ENCODE measurements at places on chromosomes 5 and 9.

- DNase-seq = no peak
Observed at GRCh38 chr5:76537073-76537543, 86.1 kb downstream of the F2RL2 start.

DNA sequence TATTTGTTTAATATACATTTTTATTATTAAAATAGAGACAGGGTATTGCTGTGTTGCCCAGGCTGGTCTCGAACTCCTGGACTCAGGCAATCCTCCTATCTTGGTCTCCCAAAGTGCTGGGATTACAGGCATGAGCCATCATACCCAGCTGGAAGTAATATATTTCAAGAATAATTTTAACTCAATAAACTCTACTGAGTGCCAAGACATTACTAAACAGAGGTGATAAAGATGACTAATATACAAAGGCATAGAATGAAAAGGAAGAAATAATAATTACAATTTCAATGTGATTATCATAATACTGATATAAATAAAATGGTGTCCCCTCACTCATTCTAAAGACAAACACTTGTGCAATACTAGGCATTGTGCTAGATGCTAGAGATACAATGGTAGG lies 13.9 kb downstream of the GOLPH3 start:
- no peak for DNase-seq

DNA sequence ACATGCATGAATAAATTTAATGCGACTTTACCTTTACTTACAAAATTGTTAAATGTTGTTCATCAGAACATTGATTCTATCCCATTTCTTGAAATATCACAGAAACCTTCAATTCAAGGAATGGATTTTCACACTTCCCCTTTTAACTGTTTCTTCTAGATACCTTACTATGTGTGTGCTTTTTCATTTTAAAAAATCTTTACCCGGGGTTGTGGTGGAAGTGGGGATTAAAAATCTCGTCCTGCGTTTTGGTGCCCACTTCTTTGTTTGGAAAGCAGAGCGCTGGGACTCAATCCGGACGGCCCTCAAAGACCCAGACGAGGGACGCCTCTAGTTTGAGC lies 5.8 kb upstream of the MEF2C start:
- DNase-seq = no peak

GRCh38 chr5:107869438-107870115 lies 198.8 kb upstream of the EFNA5 start:
- DNase-seq = no peak

DNA sequence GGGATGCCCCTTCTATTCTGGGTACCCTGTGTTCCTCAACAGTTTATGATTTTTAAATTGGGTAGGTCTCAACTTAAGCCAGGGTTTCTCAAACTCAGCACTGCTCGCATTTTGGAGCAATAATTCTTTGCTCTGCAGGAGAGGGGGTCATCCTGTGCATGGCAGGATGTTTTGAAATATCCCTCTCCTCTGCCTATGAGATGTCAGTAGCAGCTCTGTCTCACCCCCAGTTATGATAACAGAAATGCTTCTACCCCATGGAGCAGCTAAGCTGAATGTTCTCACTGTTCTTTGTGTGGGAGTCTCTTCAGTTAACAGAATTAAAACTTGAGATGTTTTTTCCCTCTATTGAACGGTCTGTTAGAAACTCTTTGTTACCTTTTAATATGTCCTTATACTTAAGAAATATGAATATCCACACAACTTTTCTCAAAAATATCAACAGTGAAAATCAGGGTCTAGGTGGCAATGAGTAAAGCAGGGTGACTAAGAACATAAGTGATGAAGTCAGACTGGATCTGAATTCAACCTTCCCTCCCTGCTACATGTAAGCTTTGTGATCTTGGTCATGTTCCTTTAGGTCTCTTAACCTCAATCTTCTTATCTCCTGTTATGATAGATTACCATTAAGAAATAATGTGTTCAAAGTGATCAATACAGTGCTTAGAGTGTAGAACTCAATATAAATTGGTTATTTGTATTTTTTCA lies 89.0 kb downstream of the CAMK4 start:
- DNase-seq = no peak

DNA sequence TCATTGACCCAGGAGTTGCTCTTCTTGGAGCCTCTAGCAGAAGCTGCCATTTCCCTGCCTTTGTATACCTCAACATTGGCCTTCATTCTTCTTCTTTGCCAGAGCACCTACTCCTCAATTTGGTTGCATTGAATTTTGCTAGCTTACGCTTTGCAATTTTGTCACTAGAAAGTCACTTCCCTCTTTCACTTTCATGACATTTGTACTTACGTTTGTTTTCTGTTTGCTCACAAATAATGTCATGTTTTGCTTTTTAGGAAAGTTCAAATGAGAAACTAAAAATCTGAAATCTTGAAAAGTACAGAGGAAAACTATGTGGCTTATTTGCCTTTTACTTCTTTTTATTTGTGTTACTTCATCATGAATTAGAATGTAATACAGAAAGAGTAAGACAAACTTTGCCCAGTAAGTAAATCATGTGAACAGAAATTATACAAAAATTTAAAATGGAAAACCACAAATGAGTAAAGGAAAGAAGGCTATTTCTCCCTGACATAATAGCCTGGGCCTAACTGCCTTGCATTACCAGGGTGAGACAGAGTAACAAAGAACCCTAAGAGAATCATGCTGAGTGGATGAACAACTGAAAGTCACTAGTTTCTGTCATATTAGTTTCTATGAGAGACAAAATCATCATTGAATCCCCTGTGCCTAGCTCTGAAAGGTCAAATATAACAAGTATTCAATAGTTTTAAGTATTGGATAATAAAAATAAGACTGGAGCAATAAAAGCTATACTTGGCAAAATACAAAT lies 7.4 kb upstream of the IFNA1 start:
- no peak for DNase-seq

- DNase-seq = no peak
Observed at GRCh38 chr5:136076881-136077445, 48.2 kb downstream of the TGFBI start.

- DNase-seq = no peak
Observed at GRCh38 chr5:170327168-170327567, 29.6 kb upstream of the LCP2 start.

DNA sequence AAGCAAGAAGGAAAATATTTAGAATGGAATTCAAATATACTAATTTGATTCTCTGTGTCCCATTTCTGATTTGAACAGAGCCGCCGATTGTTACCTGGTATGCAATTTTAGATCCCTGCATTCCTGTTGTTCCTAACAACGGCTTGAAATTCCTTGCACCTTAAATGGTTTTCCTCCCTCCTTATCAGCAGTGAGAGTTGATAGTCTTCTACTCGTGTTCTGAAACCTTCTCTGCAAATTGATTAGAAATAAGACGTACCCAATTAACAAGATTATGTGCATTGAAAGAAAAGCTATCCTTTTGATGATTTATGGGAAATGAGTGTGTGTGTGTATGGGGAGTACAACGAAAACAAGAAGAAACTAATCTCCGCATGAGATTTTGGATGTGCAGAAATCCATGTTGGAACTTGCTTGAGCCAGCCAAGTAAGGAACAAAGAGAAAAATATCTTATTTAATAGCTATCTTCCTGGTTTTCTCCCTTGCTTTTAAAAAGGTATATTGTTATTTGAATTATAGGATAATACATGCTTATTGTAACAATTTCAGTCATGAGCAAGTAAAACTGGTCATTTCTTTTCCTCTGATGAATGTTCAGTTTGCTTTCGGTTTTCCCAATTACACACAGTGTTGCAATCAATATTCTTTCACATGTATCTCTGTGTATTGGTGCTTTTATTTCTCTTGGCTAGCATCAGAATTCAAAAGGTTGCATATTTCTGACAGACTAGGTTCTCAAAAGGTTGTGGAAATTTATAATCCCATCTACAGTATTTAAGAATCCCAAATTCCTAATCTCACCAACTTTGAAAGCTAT lies 211.1 kb upstream of the ACTBL2 start:
- DNase-seq = no peak

DNA sequence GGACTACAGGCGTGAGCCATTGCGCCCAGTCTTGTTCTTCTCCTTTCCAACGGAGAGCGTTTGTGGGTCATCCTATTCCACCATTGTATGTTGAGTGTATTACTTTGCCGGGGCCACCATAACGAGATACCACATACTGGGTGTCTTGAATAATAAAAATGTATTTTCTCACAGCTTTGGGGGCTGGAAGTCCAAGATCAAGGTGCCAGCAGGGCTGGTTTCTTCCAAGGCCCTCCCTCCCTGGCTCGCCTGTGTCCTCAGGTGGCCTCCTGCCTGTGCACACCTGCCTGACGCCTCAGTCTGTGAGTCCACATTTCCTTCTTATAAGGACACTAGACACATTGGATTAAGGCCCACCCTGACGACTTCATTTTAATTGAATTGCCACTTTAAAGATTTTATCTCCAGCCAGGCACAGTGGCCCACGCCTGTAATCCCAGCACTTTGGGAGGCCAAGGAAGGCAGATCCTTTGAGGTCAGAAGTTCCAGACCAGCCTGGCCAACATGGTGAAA lies 175.1 kb downstream of the C9orf50 start:
- no peak for DNase-seq

DNA sequence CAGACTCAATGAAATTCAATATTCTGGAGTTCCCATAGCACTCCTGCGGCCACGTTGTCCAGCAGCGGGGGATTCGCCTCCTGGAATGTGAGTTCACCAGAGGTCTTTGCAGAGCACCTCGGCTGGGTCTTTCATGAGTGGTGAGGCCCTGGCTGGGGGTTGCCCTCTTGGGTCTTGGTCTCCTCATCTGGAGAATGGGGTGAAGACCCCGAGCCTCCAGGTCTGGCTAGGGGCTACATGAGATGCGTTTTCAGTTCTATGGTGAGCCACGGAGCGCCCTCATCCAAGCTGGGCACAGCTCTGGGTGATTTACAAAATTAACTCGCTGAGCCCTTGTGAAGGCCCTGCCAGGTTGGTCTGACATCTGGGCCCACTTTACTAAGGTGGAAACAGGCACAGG lies 37.5 kb upstream of the RXRA start:
- DNase-seq = no peak

DNA sequence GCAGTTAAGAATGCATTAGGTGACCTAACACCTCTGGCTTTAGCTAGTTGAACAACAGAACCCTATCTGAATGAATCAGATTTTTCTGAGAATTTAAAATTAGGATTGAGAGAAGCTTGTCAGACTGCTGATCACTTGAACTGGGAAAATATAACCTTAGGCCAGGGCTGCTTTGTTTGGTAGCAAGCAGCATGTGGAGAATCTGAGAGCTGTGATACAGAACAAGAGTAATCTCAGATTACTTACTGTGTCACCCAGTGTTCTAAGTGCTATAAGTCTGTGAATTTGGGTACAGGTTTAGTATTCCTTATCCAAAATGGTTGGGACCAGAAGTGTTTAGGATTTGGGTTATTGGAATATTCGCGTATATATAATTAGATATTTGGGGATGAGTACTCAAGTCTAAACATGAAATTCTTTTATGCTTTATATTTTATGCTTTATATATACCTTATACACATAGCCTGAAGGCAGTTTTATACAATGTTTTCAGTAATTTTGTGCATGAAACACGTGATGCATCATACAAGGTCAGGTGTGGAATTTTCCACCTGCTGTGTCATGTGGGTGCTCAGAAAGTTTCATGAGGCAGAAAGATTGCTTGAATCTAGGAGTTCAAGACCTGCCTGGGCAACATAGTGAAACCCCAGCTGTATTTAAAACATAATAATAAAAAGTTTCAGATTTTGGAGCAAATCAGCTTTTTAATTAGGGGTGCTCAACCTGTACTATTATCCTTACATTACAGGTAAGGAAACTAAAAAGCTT lies 8.3 kb upstream of the CHD1 start:
- DNase-seq = no peak

DNA sequence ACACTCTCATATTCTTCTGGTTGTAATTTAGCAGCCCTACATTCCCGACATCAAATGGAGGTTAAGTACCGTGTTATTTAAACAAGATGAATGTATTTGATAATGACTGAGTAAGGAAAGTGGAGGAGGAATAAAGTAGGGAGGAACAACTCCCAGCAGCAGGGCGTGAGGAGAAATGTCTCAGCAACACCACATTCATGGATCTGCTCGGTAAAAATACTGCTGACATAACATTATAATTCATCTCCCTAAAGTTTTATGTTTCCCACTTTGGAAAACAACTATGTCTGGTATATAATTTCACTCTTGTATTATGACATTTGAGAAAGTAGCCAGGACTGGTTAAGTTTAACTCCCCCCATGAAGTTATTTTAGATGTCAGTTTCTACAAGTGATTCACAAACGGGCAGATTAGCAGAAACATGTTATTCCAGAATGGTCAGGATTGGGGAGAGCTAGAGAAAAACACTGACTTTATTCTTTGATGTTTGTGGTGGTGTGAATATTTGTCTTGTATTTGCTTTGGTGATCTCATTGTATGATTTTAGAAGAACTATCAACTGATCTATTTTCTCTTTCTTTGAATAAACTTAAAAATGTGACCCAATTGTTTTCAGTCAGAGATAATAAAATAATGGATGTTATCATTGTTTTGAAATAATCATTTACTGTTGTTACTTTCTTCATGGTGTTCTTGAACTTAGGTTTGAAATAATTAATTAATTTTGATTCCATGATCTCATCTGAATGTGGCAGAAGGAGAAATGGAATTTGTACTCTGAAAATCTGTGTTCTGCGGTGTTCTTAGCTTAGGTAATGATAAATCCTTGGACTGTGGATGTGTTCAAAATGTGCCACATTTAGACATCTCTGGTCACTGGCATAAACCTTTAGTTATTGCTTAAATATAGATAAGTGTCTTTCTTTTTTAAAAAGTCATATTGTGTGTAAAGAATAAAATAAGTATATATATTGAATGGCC lies 303.6 kb upstream of the ZNF608 start:
- DNase-seq = no peak

- no peak for DNase-seq
Observed at GRCh38 chr5:176486189-176486757, 38.1 kb downstream of the FAF2 start.

GRCh38 chr5:14476786-14477435 lies 104.7 kb upstream of the OTULINL start:
- no peak for DNase-seq

DNA sequence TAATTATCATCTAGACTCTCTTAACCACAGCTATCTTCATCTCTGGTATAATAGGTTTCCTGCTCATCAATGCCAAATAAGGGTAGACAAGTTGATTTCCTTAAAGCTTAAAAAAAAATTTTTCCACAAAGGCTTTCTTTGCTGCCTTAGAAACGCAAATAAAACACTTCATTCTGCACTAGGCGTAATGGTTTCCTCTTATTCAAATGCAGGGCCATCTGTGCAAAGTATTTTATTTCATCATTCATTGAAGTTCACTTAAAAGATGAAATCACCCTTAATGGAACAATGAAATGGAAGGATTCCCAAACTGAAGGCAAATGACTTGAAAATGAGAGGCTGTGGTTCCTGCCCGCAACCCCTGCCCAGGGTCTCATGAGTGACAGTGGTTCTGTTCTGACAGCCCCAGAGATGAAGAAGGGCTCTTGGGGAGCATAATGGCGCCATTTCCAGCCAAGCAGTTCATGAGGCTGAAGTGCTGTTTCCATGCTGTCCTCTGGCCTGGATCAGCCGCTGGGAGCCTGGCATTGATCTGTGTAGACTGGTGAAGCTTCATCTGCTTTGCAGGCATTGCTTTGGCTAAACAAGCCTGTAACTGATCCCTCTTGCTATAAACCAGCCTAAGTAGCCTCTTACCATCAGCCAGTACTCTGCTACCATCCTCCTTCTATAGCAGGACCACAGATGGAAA lies 276.9 kb upstream of the WWC1 start:
- peak; percentile 3 for DNase-seq

- no peak for DNase-seq
Observed at GRCh38 chr5:175214152-175214551, 229.8 kb downstream of the DRD1 start.

- no peak for DNase-seq
Observed at GRCh38 chr9:132743931-132744479, 73.7 kb downstream of the GTF3C4 start.

- DNase-seq = no peak
Observed at GRCh38 chr5:90690307-90690706, 131.7 kb downstream of the ADGRV1 start.

Data from NCI-H1092 treated with DMSO at 0.1 percent for 48 hours (cell line).